ENCODE measurements at places on chromosomes 4 and X.

DNA sequence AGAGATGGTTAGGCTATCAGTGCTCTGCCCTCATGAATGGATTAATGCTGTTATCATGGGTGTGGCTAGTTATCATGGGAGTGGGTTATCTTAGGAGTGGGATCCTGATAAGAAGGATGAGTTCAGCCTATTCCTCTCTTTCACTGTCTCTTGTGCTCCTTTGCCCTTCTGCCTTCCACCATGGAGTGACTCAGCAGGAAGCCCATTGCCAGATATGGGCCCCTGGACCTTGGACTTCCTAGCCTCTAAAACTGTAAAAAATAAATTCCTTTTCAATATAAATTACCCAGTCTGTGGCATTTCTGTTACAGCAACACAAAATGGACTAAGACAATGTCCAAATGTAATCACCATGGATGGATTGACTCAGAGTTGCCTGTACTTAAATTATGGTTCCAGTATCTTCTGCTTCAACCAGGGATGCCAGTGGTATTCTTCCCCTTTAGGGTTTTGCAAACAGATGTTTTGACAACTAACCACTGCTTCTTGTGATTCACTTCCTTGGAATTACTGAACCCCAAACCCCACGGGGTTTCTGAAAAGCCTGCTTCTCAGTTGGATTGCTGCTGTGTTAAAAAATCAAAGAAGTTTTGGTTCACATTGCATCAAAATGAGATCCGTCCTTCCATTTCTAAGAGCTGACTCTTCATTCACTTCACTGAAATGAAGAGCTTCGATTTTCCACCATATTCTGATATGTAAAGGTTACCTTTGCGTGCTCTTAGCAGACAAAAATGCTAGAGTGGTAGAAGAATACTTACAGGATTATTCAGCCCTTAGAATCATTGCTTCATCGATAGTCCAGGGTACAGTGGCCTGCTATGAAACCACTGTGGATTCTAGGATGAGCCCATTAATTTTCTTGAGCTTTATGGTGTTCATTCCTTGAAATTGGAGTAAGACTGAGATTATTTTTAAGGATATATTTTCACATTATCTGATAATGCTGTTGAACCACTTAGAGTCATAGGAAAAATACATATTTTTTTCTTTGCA is 107.7 kb downstream of the FRMPD4 start:
- no peak for DNase-seq

GRCh38 chr4:7256984-7257810 is 64.9 kb downstream of the SORCS2 start:
- DNase-seq = no peak

- DNase-seq = peak; percentile 19
Observed at GRCh38 chr4:1264942-1265341, 16.0 kb upstream of the CTBP1 start.

DNA sequence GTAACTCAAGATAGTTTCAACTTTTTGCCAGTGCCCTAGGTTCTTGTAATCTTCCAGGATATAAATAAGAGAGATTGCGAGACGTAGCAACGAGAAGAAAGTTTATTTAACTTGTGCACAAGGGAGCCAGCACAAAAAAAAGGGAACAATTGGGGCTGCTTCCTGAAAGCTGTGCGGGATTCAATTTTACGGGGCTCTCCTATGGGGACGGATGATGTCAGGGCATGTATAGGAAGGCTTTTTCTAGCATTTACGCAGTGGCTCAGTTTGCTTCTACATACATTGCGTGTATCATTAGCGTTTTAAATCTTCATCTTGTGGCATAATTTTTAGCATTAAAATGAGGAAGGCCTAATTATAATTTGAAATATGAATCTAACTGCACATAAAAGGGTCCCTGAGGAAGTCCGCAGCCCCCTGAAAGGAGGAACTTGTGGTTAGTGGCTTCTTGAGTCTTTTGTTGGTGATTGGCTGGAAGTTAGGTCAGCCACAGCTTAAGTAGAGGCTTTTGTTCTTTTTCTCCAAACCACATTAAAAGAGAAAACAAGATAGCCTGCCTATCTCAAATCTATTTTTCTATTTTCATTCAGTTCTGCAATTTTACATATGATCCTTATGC is 668.2 kb upstream of the NDST4 start:
- no peak for DNase-seq

GRCh38 chrX:144918936-144919335 is 328.4 kb upstream of the SPANXN1 start:
- DNase-seq = no peak

DNA sequence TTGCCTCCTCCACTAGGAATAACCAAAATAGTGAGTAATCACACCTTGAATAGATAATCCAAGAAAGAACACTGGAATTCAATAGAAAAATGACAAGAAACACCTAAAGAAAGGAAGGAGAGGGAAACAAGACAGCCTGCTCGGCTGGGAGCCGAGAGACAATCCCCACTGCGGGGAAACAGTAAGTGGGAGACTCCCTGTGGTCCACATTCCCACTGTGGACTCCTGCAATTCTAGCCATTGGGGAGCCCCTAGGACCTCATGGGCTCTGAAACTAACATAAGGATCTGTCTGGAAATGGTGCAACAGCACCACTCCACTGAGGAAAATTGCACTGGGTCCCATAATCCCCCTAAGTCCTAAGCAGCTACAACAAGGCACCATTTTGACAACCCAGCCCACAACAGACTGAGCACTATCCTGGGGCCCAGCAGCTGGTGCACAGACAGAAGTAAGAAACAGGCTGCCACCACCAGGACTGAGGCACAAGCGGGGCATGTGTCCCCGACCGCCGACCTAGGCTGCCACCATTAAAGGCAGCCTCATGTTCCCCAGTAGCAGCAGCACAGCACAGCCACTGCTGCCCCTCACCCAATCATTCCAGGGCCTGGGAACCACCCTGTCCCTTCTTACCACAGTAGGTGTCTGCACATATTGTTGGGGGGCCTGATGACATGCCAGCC is 14.2 kb downstream of the LRBA start:
- peak; percentile 32 for DNase-seq

- no peak for DNase-seq
Observed at GRCh38 chr4:26139310-26139924, 181.4 kb upstream of the RBPJ start.

DNA sequence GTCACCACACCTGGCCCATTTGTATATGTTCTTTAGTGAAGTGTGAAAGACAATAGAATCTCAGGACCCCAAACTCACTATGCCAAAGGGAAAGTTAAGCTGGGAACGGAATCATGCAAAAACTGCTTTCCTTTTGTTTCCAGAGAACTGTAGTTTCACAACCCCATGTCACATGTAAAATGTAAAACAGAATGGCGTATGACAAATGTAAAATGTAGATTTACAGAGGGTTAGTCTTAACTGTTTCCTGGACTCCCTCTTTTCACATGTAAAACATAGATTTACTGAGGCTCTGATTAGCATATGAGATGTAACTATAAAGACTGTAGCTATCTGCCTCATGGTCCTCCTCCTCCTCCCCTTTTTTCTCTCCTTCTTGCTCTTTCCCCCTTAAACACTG is 66.3 kb downstream of the ABLIM2 start:
- DNase-seq = no peak

- no peak for DNase-seq
Observed at GRCh38 chr4:48051078-48051477, 34.5 kb downstream of the NIPAL1 start.

GRCh38 chrX:95622200-95622599 is 1062.4 kb upstream of the DIAPH2 start:
- no peak for DNase-seq

- DNase-seq = no peak
Observed at GRCh38 chr4:11741190-11741652, 312.5 kb upstream of the HS3ST1 start.

DNA sequence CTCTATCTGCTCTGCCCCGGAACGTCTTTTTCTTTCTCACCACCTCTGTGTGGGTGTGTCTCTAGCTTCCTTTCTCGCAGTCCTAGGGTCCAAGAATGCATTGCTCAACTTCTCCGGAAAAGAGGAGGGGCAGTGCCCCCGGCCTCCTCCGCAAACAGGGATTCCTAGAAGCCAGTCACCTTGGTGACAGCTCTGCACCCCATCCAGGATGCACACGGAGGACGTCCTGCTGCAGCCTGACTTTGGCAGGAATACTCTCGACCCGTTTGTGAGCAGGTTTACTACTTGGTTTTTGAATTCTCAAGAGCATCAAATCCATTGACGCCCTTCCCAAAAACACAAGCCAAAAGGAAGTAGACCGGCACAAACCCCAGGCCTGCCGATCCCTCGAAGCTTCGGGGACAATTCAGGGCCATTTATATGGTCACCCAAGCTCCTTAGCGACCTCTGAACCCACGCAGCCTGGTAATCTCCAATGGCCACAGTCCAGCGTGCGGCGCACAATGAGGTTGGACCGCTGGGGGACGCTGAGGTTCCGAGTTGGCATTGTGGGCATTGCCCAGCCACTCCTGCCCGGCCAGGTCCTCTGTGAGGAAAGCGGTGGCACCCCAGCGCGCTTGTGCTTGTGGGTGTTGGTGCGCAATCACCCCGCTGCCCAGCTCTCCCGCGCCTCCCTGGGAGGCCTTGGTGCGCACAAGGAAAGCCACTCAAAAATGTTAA is 9.8 kb downstream of the NKX3-2 start:
- DNase-seq = no peak

DNA sequence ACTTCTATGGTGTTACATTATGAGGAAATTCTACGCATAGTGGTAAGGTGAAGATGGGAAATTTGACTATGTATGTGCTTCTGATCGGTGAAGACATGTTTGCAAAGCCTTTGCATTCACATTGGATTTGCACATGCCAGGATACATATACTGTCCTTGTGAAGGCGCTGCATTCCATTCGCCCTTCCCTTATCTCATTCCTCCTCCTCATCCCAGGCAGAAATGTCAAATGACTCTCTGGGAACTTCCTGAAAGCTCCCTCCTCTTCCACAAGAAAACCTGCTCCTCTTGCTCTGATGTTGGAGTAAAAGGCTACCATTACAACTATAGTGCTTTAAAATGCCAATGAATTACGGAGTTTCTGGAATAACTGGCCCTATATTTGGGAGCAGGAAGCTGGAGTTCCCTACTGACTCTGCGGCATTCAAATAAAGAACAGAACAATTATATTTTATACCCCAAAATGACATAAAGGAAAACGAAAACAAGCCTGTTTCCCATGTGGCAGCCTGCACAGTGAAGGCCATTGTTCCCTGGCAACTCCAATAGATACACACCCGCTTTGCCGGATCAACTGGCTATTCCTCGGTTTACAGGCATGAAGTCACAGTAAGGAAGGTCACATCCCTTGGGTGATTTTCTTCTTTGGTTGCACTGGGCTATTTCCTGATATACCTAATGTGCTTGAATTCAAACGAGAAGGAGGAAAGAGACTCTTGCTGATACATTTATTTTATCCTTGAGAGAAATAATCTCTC is 84.5 kb downstream of the AREG start:
- no peak for DNase-seq
